ENCODE measurements at places on chromosomes 1 and 21.
A peak's percentile ranks its signal among the peaks of the same experiment; 100 is the strongest.

GRCh38 chr1:6417961-6418667 lies 1.6 kb downstream of the HES2 start:
- no peaks in the 10 kb centered on the region for H3K36me3 ChIP-seq
- no peak overlapping the region for H3K4me3 ChIP-seq
- no peaks in the 10 kb centered on the region for H3K4me1 ChIP-seq

DNA sequence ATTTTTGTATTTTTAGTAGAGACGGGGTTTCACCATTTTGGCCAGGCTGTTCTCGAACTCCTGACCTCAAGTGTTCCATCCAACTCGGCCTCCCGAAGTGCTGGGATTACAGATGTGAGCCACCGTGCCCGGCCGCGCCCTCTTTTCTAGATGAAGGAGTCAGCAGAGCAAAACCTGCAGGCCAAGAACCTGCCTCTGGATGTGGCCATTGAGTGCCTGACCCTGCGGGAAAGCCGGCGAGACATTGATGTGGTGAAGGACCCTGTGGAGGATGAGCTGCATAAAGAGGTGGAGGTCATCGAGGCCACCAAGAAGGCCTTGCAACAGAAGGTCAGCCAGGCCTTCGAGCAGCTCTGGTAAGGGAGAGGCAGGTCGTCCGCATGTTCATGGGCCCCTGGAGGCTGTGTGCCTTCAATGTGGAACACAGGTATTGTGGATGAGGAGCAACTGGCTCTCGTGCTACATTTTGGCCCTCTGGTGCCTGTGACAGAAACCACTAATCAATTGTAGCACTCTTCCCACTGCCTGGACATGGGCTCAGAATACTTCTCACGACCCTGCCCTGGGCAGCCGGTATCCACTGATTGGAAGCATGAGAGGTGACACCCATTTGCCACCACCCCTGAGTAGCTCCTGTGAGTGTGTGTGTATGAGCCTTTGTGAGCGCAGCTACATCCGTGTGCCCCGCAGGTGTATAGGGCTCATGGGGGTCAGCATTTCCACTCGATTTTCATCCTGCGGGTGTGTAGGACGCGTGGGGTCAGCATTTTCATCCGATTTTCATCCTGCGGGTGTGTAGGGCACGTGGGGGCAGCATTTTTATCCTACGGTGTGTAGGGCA lies 2.0 kb downstream of the TEKT2 start:
- H3K27me3 ChIP-seq: no peaks in the 10 kb centered on the region
- no peak for DNase-seq
- H3K4me1 ChIP-seq: peaks cover 8% of the 10 kb centered on the region

DNA sequence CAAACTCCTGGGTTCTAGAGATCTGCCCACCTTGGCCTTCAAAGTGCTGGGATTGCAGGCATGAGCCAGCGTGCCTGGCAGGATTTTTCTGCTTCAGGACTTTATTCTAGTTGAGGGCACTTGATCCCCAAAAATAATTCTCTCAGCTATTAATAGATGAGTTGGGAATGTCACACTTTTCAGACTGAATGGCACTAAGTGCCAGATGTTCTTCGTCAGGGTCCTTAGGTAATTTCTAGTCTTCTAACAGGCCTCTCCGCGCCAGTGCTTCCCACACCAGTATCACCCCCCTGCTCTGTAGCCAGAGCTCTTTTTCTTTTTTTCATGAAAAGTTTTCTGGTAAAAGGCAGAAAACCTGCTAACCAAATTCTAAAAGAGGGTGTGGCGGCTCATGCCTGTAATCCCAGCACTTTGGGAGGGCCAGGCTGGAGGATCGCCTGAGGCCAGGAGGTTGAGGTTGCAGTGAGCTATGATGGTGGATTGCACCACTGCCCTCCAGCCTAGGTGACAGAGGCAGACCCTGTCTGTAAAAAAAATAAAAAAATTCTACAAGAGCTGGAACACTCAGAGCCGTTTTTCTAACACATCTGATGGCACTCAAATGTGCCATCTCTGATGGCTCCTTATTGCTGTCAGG lies 6.1 kb upstream of the SARS1 start:
- H3K36me3 ChIP-seq: no peaks in the 10 kb centered on the region
- no peaks in the 10 kb centered on the region for H3K4me1 ChIP-seq
- H3K4me3 ChIP-seq: no peak overlapping the region
- no peak overlapping the region for H3K27ac ChIP-seq

GRCh38 chr1:65423884-65424572 lies 3.6 kb downstream of the LEPR start:
- H3K4me1 ChIP-seq: peaks cover 22% of the 10 kb centered on the region
- DNase-seq: peak; percentile 83
- no peak overlapping the region for H3K4me3 ChIP-seq
- H3K36me3 ChIP-seq: peaks cover 4% of the 10 kb centered on the region
- H3K27ac ChIP-seq: peak overlapping the region; percentile 2

DNA sequence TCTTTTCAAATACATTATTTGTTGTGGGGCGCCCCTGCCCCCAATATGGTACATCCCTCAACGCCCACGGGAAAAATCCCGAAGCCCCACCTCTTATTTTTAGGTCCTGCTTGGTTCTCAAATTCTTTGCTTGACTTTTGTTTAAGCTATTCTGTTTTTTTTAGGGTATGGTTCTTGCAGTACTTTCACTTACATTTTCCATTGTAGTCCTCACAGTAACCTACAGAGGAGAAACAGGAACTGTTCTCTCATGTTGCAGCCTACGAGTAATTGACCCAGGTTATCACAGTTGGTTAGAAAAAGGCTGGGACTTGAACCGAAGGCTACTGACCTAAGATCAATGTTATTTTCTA lies 697 bp upstream of the C21orf91 start:
- H3K27ac ChIP-seq: peak overlapping the region; percentile 98
- peak overlapping the region; percentile 90 for H3K4me3 ChIP-seq
- H3K36me3 ChIP-seq: no peaks in the 10 kb centered on the region

GRCh38 chr1:235266325-235266724 lies 61.7 kb downstream of the ARID4B start:
- no peaks in the 10 kb centered on the region for H3K27me3 ChIP-seq
- no peak overlapping the region for H3K4me3 ChIP-seq
- no peak overlapping the region for H3K27ac ChIP-seq
- no peaks in the 10 kb centered on the region for H3K36me3 ChIP-seq
- no peaks in the 10 kb centered on the region for H3K4me1 ChIP-seq

DNA sequence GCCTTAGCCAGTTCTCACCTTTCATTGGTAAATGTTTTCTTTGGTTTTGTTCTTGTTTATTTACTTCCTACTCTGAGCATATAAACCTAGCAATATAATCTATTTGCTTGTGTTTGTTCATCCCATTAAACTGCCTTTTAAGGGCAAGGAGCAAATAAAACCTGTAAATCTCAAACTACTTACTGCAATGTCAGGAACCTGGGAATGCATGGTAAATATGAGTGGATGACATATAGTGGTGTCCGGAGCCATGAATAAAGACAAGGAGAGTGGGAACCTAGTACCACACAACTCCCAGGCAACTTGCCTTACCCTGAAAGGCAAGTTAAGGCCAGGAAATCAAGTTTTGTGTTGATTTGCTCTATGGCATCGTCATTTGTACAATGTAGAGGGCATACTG lies 1133.7 kb upstream of the NCAM2 start:
- H3K27me3 ChIP-seq: no peaks in the 10 kb centered on the region
- H3K36me3 ChIP-seq: no peaks in the 10 kb centered on the region
- H3K4me3 ChIP-seq: no peak overlapping the region
- H3K4me1 ChIP-seq: no peaks in the 10 kb centered on the region

- no peak overlapping the region for H3K27ac ChIP-seq
- no peaks in the 10 kb centered on the region for H3K36me3 ChIP-seq
- H3K27me3 ChIP-seq: no peaks in the 10 kb centered on the region
- H3K4me1 ChIP-seq: peaks cover 2% of the 10 kb centered on the region
- H3K4me3 ChIP-seq: no peak overlapping the region
These were observed 176.9 kb downstream of the NEK7 start for GRCh38 chr1:198333744-198334143.

GRCh38 chr1:231144416-231145193 lies 17.3 kb upstream of the TRIM67 start:
- no peaks in the 10 kb centered on the region for H3K27me3 ChIP-seq
- H3K27ac ChIP-seq: no peak overlapping the region
- no peaks in the 10 kb centered on the region for H3K36me3 ChIP-seq
- H3K4me3 ChIP-seq: no peak overlapping the region
- no peaks in the 10 kb centered on the region for H3K4me1 ChIP-seq
- DNase-seq: no peak

DNA sequence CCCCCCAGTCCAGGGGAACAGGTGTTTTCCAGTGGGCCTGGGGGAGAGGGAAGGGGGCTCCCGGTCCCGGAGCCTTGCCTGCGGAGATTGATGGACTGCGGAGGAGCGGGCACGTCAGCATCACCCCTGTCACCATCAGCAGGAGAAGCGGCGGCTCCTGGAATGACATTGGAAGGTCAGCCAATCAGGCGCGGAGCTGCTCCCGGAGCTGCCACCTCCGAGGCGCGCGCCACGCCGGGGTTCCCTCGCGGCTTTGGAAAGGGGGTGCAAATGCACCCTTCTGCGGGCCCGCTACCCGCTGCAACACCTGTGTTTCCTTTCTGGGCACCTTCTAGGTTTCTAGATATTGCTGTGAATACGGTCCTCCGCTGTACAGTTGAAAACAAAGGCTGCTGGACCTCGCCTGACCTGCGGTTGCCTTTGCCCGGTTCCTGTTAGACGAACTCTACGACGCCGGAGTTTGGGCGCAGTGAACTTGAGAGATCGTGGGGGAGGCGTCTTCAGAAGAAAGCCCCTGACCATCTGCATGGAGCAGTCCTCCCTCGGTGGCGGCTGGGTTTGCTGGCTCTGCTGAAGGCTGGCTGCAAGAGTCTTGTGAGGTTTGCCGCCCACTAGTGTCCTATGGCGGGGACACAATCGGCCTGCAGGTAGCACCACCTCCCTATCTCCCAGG lies 5.3 kb downstream of the DSCAM start:
- H3K27ac ChIP-seq: no peak overlapping the region
- H3K36me3 ChIP-seq: no peaks in the 10 kb centered on the region
- DNase-seq: no peak
- no peak overlapping the region for H3K4me3 ChIP-seq
- H3K4me1 ChIP-seq: no peaks in the 10 kb centered on the region

GRCh38 chr21:36552434-36552785 lies 72.5 kb upstream of the CLDN14 start:
- DNase-seq: no peak
- H3K27ac ChIP-seq: no peak overlapping the region
- peaks cover 7% of the 10 kb centered on the region for H3K4me1 ChIP-seq
- no peaks in the 10 kb centered on the region for H3K36me3 ChIP-seq
- no peak overlapping the region for H3K4me3 ChIP-seq
- peaks cover 13% of the 10 kb centered on the region for H3K27me3 ChIP-seq

DNA sequence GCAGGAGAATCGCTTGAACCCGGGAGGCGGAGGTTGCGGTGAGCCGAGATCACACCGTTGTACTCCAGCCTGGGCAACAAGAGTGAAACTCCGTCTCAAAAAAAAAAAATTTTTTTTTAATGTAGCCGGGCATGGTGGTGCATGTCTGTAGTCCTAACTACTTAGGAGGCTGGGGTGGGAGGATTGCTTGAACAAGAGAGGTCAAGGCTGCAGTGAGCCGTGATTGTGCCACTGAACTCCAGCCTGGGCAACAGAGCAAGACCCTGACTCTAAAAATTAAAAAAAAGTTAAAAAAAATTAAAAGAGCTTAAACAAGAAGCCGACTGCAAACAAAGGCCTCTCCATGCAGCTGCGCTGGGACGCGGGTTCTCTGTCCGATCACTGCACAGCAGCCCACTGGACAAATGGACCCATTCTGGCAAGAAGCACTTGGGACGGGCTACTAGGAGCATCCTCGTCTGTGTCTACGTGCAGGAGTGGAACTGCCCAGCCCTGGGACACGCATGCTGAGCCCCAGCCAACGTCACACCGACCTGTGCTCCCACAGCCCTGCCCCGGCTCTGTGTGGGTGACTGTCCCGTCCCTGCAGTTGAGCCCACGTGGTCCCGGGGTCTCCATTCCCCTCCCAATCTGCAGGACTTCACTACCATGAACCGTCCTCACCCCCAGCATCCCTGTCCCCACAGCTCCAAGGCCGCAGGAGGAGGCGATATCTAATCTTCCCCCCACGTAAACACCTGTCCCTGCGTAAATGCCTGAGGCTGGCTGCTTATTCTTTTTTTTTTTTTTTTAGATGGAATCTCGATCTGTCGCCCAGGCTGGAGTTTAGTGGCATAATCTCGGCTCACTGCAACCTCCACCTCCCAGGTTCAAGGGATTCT lies 12.3 kb downstream of the SLC35E2B start:
- DNase-seq: no peak
- no peak overlapping the region for H3K27ac ChIP-seq
- no peaks in the 10 kb centered on the region for H3K27me3 ChIP-seq

- H3K4me3 ChIP-seq: no peak overlapping the region
- H3K36me3 ChIP-seq: peaks cover 2% of the 10 kb centered on the region
- H3K27me3 ChIP-seq: no peaks in the 10 kb centered on the region
- H3K4me1 ChIP-seq: peaks cover 2% of the 10 kb centered on the region
- H3K27ac ChIP-seq: no peak overlapping the region
- DNase-seq: peak; percentile 38
These were observed 16.4 kb downstream of the SPRTN start for GRCh38 chr1:231354330-231355020.

- H3K36me3 ChIP-seq: no peaks in the 10 kb centered on the region
- H3K4me3 ChIP-seq: no peak overlapping the region
- no peak overlapping the region for H3K27ac ChIP-seq
- no peaks in the 10 kb centered on the region for H3K27me3 ChIP-seq
These were observed 52.1 kb upstream of the LGALS8 start for GRCh38 chr1:236471653-236472052.

DNA sequence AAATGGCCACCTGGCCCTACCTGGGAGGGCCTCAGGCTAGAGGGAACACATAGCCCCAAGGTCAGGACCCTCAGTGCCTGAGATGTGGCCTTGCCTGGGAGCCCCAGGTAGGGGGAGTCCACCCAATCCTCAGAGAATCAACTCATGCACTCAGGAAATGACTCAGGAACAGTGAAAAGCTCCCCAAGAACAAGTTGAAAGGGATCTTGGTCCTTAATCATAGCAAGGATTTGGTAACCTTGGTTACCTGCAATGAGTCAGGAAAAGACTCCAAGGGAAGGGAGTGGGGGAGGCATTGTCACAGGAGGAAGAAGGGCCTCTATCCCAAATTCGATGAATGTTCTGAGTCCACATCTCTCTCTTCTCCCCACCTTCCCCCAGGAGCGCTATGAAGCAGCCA lies 17.0 kb downstream of the MAP7D1 start:
- no peaks in the 10 kb centered on the region for H3K27me3 ChIP-seq
- DNase-seq: no peak
- peak overlapping the region; percentile 62 for H3K27ac ChIP-seq
- H3K4me1 ChIP-seq: peaks cover 6% of the 10 kb centered on the region
- peaks cover 49% of the 10 kb centered on the region for H3K36me3 ChIP-seq

DNA sequence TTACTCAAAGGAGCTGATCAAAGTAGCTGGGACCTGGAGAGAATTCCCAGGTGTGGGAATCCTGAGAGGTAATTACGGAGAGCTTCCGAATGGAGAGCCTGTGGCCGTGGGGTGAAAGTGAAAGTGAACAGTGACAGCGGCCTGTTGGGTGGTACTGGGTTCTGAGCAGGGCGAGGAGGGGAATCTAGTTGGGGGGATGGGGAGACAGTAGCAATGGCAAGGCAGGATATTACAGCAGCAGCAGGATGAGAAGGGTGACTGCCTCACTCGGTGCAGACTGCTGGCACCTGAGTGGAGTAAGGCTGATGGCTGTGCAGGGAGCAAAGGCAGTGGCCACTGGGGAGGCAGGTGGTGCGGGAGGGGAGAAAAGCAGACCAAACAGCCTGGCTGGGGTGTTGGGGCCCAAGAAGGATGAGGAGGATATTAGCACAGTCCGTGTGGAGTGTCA lies 70.3 kb upstream of the PRDX6 start:
- H3K4me1 ChIP-seq: peaks cover 6% of the 10 kb centered on the region
- no peaks in the 10 kb centered on the region for H3K27me3 ChIP-seq
- DNase-seq: no peak
- no peaks in the 10 kb centered on the region for H3K36me3 ChIP-seq
- H3K27ac ChIP-seq: no peak overlapping the region
- no peak overlapping the region for H3K4me3 ChIP-seq

GRCh38 chr1:1183221-1183747 lies 9.6 kb downstream of the TTLL10 start:
- H3K4me1 ChIP-seq: no peaks in the 10 kb centered on the region
- no peak overlapping the region for H3K4me3 ChIP-seq
- no peak for DNase-seq
- no peaks in the 10 kb centered on the region for H3K36me3 ChIP-seq
- H3K27ac ChIP-seq: no peak overlapping the region

All from fibroblast of lung (primary cell).